ENCODE measurements at places on chromosomes 4 and X.
A peak's percentile ranks its signal among the peaks of the same experiment; 100 is the strongest.

DNA sequence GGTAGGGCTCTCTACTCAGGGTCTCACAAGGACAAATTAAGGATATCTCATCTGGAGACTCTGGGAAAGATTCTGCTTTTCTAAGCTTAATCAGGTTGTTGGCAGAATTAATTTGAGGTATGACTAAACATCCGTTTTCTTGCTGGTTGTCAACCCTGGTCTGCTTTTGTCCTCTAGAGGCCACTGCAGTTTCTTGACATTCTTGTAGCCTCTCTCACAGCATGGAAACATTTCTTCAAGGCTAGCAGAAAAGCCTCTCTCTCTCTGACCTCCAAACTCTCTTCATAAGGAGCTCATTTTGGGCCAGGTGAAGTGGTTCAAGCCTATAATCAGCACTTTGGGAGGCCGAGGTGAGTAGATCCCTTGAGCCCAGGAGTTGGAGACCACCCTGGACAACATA is 749.5 kb upstream of the PCDH7 start:
- DNase-seq: peak; percentile 6

DNA sequence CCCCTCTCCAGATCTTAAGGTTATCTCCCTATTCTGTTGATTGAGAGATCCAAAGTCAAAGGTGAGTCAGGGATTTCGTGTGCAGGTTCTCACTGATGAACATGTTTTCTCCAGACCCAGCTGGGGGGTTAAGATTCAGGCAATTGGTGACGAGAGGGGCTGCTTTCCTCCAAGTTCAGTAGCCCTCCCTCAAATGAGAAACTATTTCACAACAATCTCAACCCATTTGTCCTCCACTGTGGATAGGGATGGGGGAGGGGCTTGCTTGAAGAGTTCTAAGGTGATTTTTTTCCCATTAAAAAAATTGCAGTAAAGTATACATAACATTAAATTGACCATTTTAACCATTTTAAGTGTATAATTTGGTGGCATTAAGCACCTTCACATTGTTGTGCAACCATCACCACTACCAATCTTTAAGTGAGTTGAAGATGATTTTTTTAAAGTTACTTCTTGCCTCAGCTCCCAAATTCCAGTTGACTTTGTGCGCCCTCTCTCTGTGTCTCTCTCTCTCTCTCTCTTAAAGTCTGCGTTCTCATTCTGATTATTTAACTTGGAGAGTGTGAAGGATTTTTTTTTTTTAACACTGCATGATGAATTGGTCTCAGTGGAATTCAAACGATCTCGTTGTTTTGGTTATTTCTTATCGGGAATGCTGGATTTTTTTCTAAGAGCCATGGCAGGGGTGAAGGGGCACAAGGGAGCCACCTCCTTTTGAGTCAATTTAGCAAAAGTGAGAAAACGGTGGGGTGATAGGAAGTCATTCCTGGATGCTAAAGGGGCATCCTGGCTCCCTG is 175.9 kb downstream of the SHROOM3 start:
- no peak for DNase-seq

DNA sequence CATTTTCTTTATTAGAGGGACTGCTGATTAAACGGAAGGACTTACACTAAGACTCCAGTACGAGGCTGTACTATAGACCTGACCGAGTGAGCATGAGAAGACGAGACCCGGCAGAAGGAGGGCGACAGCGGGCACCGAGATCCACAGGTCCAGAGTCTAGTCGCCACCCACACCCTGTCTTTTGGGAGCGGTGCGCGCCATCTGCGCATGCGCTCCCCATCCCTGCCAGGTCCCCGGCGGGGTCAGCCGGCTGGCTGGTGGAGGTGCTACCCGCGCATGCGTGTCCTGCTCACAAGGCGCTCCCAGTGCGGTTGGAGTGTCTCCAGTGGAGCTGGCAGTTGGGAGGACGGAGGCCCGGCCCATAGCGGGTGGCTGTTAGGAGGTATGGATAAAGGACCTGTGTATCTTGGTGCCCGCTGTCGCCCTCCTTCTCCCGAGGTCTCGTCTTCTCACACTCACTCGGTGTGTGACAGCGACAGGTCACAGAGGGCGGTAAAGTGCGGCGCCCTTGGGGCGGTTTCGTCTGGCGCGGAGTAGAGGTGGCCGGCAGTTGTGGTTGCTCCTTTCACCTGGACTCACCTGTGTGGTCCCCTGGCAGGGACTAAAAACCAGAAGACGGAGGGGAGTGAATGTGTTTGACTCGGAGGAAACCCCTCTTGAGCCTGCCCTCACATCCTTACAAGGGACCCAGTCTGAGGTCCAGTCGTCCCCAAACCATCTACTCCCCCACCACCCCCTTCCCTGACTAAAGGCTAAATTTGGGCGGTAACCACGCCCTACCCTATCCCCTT is 7.6 kb upstream of the HSD17B10 start:
- DNase-seq: no peak

DNA sequence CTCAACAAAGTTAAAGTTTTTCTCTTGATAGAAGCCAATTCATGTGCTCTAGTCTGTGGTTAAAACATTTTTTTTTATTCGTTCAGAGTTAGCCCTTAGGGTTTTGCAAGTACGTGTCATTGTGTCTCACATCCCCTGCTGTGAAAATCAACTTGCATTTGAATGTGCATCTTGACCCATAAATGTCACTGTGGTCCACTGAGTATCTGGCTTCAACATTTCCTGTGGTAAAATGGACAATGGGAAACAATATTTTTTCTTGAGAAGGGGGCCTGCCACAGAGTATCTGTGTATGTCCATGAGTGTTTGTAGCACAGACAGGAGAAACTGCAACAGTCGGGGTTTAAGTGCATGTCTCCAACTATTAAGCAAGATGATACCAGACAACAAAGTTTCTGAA is 554.8 kb upstream of the TENM3 start:
- no peak for DNase-seq

DNA sequence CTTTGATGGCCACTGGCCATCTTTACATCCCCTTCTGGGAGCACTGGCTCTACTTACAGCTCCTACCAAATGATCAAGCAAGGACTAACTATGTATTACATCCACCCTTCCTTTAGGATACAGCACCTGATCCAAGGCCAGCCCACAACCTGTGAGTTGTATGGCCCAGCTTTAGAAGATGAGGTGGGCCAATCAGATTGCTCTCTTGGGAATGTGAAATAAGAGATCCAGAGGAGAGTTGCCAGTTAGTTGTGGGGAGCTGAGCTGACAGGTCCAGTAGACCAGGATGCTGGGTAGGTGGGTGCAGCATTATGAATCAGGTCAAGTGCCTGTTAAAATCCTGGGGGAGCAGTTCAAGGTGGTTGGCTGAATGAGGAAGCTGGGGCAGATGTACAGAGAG is 111.5 kb downstream of the GNL3L start:
- DNase-seq: no peak

DNA sequence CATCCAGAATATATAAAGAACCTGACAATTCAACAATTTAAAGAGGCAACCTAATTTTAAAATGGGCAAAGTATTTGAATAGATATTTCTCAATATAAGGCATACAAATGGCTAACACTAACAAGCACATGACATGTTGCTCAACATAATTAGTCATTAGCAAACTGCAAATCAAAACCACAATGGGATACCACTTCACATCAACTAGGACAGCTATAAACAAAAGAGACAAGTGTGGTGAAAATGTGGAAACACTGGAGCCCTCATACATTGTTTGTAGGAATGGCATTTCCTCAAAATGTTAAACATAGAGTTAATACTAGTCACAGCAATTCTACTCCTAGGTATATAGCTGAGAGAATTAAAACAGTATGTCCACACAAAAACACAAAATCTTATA is 96.7 kb downstream of the CORIN start:
- no peak for DNase-seq

DNA sequence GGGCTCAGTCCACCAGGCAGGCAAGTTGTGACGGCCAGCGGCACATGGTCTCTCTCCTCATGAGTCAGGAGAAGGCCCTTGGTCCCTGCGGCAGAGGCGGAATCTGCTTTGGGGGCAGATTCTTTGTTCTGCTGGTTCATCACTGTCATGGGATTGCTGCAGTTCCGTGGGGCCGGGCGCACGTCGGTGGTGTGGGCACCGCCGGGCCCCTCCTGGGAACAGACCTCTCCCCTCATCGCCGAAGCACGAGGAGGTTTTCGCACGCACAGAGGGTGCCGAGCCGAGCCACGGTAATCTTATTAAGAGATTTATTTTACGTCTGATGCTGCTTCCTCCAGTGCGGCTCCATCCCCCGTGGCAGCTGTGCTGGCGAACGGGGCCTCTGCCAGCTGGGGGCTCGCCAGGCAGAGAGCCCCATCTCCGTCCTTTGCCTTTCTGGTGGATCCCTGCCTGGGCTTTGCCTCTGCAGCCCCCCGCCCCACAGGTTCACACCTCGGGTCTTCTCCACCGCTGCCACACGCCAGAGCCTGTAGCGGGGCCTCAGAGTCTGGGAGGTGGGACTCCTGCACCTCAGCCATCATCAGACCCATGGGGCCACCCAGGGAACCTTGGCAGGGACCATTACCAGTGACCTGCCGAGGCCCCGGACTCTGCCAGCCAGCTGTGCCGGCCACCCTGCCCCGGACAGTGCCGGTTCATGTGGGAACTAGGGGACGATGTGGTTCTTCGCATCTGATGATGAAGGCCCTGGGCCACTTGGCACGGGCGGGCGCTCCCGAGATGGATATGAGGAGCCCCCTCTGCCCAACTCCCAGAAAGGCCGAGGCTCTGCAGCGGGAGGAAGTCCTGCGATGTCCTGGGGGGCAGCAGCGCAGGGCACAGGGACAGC is 86.7 kb upstream of the NKX1-1 start:
- DNase-seq: peak; percentile 93

GRCh38 chrX:100695991-100696390 is 35.9 kb downstream of the SYTL4 start:
- no peak for DNase-seq

GRCh38 chr4:153634738-153635353 is 49.2 kb upstream of the TLR2 start:
- DNase-seq: no peak
